CD4-positive, alpha-beta T cell treated with Interleukin-15 for 1 hour (primary cell): ENCODE measurements at places on chromosomes 13 and 19.
A peak's percentile ranks its signal among the peaks of the same experiment; 100 is the strongest.

DNA sequence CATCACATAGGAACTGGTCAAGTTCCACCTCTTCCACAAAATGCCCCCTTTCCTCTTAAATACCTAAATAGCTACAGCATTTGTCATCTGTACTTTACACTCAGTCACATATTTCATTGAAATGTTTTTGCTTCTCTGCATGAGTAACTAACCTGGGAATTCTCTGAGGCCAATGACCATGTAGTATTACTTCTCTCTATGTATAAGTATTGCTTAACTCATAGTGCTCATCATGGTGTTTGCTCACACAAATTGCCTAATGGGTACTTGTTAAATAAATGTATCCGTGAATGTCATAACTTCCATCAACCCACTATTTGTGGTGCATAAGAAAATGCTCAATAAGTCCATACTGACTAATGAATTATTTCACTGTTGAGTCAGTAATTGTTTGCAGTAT, 115.5 kb downstream of the FGF14 start:
- DNase-seq = no peak

DNA sequence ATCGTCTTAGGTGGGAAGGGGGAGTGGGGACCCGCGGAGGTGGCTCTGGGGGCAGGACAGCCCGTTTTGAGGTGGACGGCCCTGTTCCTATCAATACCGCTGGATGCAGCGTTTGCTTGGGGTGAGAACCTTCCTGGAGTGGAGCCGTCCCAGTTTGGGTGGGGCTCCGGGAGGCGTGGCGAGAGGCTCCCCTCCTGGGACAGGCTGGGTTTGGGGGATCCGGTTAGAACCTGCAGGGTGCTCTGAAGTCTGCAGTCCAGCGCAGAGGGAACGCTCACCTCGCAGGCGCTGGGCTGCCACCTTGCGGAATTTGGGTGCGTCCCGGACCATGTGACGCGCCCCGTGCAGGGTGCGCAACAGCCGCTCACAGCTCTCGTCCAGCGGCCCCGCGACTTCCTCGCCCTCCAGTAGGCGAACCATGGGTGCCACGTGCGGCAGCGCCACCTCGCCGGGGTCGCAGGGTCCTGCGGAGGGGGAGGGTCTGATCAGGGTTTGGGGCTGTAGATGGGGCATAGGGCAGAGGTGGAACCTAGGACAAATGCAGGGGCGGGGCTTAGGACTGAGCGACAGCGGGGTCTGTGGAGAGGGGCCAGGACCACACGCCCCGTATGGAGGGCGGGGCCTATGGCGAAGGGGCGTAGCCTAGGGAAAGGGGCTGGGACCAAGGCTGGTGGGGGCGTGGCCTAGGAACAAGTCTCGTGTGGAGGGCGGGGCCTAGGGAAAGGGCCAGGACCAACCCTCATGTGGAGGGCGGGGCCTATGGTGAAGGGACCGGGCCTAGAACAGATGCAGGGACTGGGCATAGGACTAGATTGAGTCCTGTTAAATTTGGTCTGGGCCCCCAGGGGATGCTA, 13.8 kb downstream of the SH2D3A start:
- peak; percentile 87 for DNase-seq

GRCh38 chr13:109697936-109698335, 88.4 kb downstream of the IRS2 start:
- DNase-seq = no peak

DNA sequence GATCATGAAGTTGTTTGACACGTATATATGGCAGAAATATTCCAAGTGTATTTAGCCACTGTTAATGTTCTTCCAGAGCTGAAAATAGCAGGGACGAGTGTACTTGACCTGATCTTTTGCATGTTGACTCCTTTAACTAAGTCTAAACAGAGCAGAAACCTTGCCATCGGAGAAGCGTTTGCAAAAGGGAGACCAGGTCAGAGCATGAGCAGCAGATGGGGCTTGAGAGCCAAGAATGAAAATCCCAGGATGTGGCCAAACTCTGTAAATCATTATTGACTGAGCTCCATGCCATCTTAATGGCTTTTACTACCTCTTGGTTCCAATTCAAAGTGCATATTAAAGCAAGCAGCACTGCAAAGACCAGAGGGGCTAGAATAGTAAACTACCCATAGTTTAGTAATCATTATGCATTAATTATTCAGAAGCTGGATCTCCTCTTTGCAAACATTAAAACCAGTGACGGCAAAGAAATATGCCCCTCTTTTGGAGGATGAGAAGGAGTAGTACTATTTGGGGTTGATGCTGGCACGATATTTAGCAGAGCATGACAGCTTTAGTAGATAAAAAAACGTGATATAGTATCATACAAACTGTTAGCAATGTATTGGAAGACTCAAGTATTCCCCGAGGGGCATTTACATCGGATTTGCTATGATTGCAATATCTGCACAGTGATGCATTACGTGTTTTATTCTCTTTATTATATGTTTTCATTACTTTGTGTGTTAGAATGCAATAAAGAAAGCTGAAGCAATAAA, 55.7 kb downstream of the FAM216B start:
- DNase-seq = no peak

GRCh38 chr19:5211217-5211822, 129.3 kb downstream of the PTPRS start:
- no peak for DNase-seq

GRCh38 chr13:111046590-111047141, 68.4 kb upstream of the ARHGEF7 start:
- no peak for DNase-seq

DNA sequence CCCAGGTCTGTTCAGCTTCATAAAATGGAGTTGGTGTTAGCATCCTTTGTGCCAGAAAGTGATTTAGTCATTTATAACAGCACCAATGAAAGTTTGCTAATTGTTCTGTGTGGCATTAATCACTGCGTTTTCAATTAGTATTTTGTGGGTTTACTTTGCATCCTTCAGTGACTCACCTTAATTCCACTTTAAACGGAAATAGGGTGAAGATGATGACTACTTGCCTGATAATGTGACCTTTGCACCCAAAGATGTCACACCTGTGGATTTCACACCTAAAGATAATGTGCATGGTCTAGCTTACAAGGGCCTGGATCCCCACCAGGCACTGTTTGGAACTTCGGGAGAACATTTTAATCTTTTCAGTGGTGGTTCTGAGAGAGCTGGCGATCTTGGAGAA, 15.0 kb downstream of the GPATCH1 start:
- DNase-seq = no peak

- DNase-seq = no peak
Observed at GRCh38 chr13:103431856-103432255, 365.6 kb upstream of the SLC10A2 start.

DNA sequence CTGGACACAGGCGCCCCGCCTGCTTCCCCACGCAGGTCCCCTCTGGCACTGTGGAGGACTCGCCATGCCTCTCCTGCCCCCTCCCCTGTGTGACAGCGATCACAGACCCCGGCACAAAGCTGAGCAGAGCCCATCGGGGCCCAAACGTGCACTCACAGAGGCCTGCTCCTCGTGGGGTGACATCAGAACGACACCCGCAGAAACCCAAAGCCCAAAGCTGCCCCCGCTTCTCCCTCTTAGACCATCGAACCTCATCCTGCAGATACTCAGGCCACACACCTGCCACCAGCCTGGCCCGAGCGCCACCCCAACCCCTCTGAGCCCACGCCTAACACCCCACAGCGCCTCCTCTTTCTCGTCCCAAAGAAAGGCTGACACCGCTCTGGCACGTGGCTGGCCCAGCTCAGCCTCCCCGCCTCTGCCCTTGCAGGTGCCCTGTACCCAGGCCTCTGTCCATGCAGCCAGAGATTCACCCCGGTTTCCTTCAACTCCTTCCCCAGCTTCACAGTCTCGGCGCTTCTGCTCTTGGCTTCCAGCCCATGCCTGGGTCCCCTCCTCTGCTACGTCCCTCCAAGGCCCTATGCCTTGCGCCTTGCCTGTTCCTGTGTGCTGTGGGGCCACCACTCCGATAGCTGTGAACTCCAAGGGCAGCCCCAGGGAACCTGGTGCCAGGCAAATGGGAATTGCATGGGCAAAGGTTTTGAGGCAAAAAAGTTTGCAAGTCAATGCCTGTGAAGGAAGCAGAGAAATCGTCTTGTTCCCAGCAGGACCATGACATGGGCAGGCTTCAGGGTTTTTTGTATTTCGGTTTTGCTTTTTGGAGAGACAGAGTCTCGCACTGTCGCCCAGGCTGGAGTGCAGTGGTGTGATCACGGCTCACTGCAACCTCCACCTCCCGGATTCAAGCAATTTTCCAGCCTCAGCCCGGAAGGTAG, 831 bp upstream of the CBARP start:
- no peak for DNase-seq

- no peak for DNase-seq
Observed at GRCh38 chr19:49790866-49791265, 22.2 kb downstream of the FUZ start.

- DNase-seq = no peak
Observed at GRCh38 chr13:70534466-70534865, 426.2 kb upstream of the KLHL1 start.

GRCh38 chr19:45117671-45118070, 24.7 kb downstream of the PPP1R37 start:
- DNase-seq = no peak

DNA sequence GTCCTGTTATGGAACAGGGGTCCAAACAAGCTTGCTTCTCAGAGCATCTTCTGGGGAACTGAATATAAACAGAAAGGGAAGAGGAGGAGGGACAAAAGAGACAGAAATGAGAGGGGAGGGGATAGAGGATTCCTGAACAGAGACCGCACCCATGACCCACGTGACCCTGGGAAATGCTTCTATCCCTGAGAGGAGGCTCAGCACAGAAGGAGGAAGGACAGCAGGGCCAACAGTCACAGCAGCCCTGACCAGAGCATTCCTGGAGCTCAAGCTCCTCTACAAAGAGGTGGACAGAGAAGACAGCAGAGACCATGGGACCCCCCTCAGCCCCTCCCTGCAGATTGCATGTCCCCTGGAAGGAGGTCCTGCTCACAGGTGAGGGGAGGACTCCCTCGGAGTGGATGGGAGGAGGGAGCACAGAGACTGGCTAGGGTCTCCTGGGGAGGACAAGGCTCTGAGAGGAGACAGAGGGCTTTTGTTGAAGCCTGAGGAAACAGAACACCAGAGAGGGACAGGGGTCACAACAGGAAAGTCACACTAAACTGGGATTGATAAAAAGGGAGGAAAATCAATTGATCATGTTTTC, at the start of gene CEACAM6:
Gene CEACAM6, plus strand, starts transcription at position 203 of the 586 bp plus-strand sequence. Its CDS starts 109 bp downstream, at position 312.
- no peak for DNase-seq

- no peak for DNase-seq
Observed at GRCh38 chr13:100724568-100724967, 50.0 kb upstream of the TMTC4 start.

DNA sequence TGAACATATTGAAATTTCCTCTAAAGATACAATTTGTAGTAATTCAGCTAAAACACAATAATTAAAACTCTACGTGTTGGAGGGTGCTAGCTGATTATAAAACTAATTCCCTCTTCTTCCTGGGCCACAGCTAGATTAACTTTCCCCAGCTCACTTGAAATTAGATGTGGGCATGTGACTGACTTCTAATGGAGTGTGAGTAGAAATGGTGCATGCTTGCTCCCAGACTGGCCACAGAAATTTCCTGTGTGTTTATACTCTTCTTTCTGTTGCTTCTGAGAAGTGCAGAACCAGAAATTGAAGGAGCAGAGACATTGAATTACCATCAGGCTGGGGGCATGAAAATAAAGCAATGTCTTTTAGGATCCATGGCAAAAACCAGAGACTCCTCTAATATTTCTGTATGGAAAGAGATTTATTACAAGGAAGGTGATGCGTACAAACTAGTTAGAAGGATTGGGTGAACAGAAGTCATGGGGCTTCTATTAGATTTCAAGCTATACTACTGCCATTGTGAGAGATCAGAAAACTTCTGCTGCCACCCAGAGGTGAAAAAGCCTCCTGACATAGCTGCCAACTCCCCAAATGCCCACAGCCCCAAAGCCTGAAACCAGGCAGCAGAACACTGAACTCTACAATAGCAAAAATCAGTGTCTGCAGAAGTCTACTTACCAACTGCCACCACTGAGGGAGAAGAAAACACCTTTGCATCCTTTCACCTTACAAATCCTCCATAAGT, 379.2 kb upstream of the MIR17HG start:
- no peak for DNase-seq

DNA sequence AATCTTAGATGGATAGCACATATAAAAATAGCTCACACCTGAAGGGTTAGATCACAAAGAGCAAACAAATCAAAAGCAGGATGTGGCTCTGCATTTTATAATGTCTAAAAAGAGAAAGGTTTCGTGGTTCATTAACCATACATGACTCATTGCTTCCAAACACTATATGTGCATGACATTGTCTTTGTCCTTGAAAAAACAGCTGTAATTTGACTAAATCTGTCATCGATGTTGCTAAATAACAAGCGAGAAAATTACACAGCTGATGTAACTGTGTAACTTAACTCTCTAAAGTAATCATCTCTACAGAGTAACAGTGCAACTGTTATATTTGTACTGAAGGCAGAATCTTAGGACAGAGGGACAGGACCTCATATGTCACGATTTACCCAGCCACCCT, 383.1 kb upstream of the GPC6 start:
- no peak for DNase-seq

- no peak for DNase-seq
Observed at GRCh38 chr19:6062961-6063575, 47.2 kb downstream of the RFX2 start.

DNA sequence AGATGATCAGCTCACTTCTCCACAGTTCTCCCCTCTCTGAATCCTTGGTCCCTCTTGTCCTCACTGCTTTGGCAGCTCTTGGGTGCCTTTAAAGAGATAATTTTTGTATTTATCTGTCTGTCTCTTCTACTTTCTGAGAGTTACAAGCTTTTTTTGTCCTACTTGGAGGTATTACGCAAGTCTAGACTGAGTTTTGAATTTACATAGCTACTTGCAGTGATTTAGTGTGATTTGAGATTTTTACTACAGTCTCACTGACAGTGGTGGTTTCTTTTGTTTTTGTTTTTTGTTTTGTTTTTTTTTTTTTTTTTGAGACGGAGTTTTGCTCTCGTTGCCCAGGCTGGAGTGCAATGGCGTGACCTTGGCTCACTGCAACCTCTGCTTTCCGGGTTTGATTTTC, 22.1 kb downstream of the URI1 start:
- no peak for DNase-seq

DNA sequence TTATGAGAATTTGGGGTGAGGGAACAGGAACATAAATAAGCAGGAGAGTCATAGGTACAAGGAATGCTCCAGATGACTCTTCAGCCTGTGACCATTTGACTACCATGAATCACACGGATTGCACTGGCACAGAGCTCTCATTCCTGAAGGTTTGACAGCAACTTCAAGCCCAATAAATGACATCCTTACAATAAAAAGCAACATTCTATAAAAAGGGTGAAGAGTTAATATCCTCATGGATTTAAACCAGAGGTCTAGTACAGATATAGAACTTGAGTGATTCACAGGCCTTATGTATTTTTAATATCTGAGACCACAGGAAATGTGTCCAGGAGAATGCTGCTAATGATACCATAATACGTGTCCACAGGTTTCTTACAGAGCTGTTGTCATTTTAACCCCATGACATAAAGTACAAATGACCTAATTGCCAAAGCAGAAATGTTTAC, 158.1 kb downstream of the IRS2 start:
- DNase-seq = no peak

GRCh38 chr13:69600811-69601210, 506.8 kb upstream of the ATXN8OS start:
- DNase-seq = no peak
